GM04503 (cell line): ENCODE measurements at places on chromosomes 2 and 18.

- peak; percentile 13 for DNase-seq
These were observed 922.5 kb downstream of the SUCLG1 start for GRCh38 chr2:83536556-83536955.

- DNase-seq, result no peak
These were observed 53.9 kb downstream of the SH3BP4 start for GRCh38 chr2:235005603-235006259.

- DNase-seq, result peak; percentile 19
These were observed 145.1 kb downstream of the B3GNT2 start for GRCh38 chr2:62340994-62341484.

GRCh38 chr18:71989616-71990015, 554.5 kb downstream of the CBLN2 start:
- DNase-seq, result no peak

GRCh38 chr2:177717831-177718618, 325.5 kb downstream of the AGPS start:
- DNase-seq, result no peak
